ENCODE measurements at places on chromosomes 16 and 17.

- DNase-seq: no peak
Measured at GRCh38 chr17:949623-950303, 29.8 kb downstream of the NXN start.

DNA sequence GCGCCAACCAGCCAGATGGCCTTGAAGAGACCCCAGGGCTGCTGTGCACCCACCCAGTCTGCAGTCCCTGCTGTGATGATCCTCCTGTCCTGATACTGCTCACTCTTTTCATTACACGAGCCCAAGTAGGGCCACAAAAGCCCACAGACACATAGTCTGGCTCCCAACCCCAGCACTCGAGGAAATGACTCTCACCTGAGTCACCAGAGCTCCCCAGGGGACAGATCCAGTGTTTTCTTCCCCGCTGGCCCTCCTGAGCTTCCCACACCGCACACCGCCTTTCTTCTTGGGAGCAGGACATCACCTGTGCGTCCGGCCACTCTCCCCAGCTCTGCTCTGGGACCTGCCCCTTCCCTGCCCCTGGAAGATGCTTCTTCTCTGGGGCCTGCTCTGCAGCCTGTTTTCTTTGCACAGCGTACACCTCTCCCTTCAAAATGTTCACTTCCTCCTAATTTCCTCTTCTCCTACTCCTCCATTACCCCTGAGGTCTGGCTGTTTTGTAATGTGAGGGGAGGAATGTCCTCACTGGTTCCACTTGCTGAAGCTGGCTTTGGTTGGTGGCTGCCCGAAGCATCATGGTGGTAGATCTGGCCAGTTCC is 2.0 kb upstream of the SCN4A start:
- no peak for DNase-seq

DNA sequence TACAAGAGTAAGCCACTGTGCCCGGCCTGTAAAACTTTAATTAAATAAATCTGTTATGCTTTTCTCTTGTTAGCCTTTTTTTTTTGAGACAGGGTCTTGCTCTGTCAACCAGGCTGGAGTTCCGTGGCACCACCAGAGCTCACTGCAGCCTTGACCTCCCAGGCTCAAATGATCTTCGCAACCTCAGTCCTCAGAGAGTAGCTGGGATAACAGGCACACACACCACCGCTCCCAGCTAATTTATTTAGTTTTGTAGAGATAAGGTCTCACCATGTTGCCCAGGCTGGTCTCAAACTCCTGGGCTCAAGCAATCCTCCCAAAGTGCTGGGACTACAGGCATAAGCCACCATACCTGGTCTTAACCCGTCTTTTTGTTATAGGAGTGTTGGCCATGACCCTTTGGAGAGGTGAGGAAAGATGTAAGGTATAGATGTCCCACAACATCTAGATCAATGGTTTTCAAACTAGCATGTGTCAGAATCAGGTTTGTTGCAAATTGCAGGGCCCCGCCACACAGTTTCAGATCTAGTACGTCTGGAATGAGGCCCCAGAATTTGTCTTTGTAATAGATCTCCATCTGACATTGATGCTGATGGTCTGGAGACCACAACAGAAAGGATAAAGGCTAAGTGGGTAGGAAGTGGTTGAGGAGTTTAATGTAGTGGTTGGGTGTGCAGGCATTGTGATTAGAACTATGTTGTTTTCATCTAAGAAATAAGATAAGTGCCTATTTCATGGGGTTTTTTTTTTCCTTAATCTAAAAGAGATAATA is 4.3 kb upstream of the GGA2 start:
- DNase-seq: no peak

DNA sequence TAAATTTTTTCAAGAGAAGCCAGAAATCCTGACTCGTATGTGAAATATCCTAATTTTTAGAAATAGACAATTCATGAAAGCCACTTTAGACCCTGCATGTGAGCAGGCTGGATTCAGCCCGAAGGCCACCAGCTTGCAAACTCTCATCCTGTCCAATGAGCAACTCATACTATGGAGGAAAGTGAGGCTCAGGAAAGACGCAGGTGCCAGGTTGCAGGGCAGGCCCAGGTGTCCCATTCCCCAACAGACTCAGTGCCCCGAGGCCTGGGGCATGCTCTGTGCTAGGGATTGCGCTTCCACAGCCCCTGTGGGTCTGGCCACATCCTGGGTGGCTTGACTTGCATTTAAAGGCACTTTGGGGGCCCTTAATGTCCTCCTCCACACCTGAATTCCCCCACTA is 16.7 kb upstream of the RASD1 start:
- DNase-seq: no peak

DNA sequence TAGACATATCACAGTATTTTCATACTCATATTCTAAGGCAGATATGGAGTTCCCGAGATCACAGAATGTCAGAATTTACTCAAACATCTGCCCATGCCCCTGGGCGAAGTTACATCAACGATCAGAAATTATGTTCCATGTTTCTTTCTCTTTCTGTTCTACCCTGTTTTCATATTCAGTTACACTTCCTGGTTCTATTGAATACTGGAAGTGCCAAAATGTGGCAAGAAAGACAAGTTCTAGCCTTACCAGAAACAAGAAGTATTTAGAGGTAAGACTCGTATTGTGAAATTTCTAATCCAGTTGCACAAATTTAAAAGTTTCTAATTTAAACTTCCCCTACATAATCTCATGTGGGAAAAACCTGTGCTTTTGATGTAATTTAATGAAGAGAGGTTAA is 36.1 kb downstream of the KCNJ2 start:
- DNase-seq: no peak

- DNase-seq: no peak
Measured at GRCh38 chr17:79789943-79790804, 6.7 kb downstream of the CBX8 start.

DNA sequence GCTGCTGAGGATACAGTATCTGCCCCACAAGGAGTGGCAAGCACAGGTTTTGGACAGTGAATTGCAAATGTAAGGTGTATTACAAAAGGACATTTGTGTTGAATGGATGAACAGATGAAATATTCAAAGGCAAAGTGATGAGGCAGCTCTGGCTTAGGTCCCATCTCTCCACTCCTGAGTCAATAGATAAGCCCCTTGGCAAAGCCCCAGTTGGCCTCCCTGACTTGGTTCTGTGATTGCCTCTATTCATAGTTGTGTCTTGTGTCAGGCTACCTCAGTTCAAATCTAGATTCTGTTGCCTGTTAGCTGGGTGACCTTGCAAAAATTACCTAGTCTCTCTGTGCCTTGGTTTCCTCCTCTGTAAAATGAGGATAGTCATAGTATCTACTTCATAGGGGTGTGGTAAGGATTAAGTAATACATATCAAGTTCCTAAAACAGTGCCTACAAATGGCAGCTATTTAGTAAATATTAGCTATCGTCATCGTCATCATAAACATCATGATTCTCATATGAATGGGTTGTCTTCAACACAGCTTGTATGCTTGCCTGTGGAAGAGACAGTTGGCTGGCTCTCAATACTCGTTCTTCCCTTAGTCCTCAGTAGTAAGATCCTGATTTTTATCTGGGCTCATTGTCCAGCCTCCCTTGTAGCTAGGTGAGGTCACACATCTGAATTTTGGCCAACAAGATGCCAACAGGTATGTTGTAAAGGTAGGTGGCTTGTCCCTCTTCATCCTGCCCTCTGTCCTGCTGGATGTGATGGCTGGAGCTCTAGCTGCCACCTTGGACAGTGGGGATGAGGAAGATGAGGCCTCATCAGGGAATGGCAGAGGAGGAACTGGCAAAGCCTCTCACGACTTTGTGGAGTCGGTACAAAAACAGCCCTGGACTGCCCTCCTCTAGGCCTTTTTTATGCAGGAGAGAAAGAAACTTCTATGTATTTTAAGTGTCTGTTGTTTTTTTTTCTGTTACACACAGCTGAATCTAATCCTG is 2.1 kb upstream of the MFAP4 start:
- DNase-seq: no peak

All from BJ (cell line).